ENCODE measurements at places on chromosomes 11 and 22. TPM values are rescaled to one million over a fixed set of nuclear protein-coding genes. Genes with fewer than 3 reads are reported as not detected.

Gene DLG2
- 2.9 TPM for total RNA-seq

GRCh38 chr11:130705670-130706421 lies 210.4 kb downstream of the SNX19 start:
- H3K27me3 ChIP-seq: no peaks in the 10 kb centered on the region
- no peaks in the 10 kb centered on the region for H3K36me3 ChIP-seq
- H3K4me3 ChIP-seq: no peak overlapping the region
- no peak for DNase-seq
- H3K4me1 ChIP-seq: no peaks in the 10 kb centered on the region

DNA sequence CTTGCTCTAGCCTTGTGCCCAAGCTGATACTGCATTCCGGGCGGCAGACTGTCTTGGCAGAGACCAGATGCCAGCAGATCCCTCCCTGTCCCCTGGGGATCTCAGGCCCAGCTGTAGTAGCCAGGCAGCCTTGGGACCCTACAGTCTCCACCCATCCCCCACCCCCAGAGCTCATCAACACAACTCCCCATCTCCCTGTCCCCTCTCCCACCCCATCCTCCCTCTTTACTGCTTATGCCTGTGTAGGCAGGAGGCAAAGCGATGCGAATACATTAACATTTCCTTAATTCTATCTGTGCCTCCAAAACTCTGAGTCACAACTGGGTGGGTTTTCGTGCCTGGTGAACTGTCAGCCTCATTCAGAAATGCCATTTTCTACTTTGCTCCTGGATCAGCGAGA lies 547.6 kb downstream of the BUD13 start:
- DNase-seq: no peak
- H3K4me1 ChIP-seq: no peaks in the 10 kb centered on the region
- H3K27me3 ChIP-seq: no peaks in the 10 kb centered on the region
- H3K36me3 ChIP-seq: no peaks in the 10 kb centered on the region
- H3K27ac ChIP-seq: no peak overlapping the region
- no peak overlapping the region for H3K4me3 ChIP-seq

Gene TBC1D10A
- 12.6 TPM for total RNA-seq

- H3K4me3 ChIP-seq: no peak overlapping the region
- H3K36me3 ChIP-seq: no peaks in the 10 kb centered on the region
- DNase-seq: no peak
Measured at GRCh38 chr11:45450189-45450588, 164.0 kb upstream of the SYT13 start.

Gene CCDC83
- total RNA-seq: not detected

GRCh38 chr22:16801088-16801487 lies 24.1 kb downstream of the XKR3 start:
- peaks cover 5% of the 10 kb centered on the region for H3K27me3 ChIP-seq
- no peak for DNase-seq
- H3K4me3 ChIP-seq: no peak overlapping the region
- no peaks in the 10 kb centered on the region for H3K4me1 ChIP-seq
- no peak overlapping the region for H3K27ac ChIP-seq
